ENCODE measurements at places on chromosomes 12 and 14. TPM values are rescaled to one million over a fixed set of nuclear protein-coding genes. Genes with fewer than 3 reads are reported as not detected.

Gene GALNT9
- not detected for total RNA-seq

Gene DEPDC4
- 2.0 TPM for total RNA-seq

Gene BEST3
- total RNA-seq: not detected

Gene DDN
- total RNA-seq: not detected

Gene IL22
- total RNA-seq: not detected

Gene WDHD1
- 3.5 TPM for total RNA-seq

Gene HOXC12
- total RNA-seq: not detected

Gene RTL1
- not detected for total RNA-seq

Gene MARCHF9
- 20.0 TPM for total RNA-seq

Gene PROX2
- 0.12 TPM for total RNA-seq

Gene TMEM121
- 3.0 TPM for total RNA-seq

Gene CLEC14A
- 57.0 TPM for total RNA-seq

Gene GPR135
- total RNA-seq: 3.4 TPM

Gene LRFN5
- 1.3 TPM for total RNA-seq

Gene EIF2S3B
- 0.68 TPM for total RNA-seq

Gene MYH7
- total RNA-seq: 0.09 TPM

Gene RND1
- total RNA-seq: 5.9 TPM

Gene SELPLG
- 59.9 TPM for total RNA-seq

Gene OSBPL8
- total RNA-seq: 82.7 TPM

Gene POTEM
- not detected for total RNA-seq

Gene BCL11B
- 2.3 TPM for total RNA-seq

Gene OTX2
- total RNA-seq: not detected

Gene VWF
- 468 TPM for total RNA-seq

Gene CLEC2D
- 13.9 TPM for total RNA-seq
